Stimulated activated CD4-positive, alpha-beta T cell treated with anti-CD3 and anti-CD28 coated beads, Interleukin-12 subunit alpha, Interleukin-12 subunit beta, amount 100 ng/mL, for 48 hours (primary cell): ENCODE measurements at places on chromosomes 2 and 18.

DNA sequence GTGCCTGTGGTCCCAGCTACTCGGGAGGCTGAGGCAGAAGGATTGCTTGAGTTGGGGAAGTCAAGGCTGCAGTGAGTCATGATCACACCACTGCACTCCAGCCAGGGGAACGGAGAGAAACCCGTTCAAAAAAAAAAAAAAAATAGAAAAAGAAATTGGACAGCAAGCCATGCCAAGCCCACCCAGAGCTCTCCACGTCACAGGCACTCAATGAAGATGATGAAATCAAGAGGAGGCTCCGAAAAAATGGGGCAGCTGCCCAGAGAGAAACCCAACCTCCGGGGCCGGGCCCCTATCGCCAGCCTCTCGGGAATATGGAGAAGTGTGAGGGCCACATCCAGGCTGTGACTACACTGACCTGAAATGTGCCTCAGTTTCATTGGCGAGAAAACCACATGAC is 40.0 kb downstream of the BIN1 start:
- no peak for DNase-seq

- no peak for DNase-seq
These were observed 74.0 kb downstream of the TSHZ1 start for GRCh38 chr18:75284566-75284965.

DNA sequence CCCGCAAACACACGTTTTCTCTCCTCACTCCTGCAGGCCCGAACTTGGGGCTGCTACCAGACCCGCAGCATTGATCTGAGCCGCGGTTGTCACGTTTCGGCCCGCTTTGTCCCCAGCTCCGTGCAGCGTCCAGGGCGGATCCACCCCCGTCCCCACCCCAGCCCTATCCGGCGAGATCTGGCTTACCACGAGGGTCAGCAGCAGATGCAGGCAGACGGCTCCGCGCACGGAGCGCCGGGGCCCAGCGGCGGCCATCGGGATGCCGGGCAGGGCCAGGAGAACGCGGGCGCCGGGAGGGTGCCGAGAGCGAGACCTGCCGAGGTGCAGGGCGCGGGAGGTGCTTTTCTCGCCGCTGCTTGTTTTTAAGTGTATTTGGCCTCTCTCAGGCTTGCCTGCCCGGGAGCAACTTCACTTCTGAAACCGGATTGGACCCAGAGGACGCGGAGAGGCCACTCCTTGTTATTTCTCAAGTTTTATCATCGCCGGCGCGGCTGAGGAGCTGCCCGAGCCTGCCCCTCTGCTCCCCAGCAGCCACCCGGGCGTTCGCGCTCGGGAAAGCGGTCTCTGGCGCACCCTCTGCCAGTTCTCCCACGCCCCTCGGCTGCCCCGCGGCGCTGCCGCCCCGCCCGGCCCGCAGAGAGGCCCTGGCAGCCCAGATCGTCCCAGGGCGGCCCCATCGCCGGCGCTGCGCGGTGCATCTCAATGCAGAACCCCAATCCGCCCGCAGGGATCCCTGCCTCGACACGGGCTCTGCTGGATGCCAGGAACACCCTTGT is at the start of gene DSC3:
DSC3 (minus strand) TSS at position 337 of the 776 bp plus-strand sequence; CDS start at position 255, 82 bp downstream.
- DNase-seq, result no peak

- no peak for DNase-seq
These were observed 254.1 kb downstream of the PRKCE start for GRCh38 chr2:45905632-45905958.

DNA sequence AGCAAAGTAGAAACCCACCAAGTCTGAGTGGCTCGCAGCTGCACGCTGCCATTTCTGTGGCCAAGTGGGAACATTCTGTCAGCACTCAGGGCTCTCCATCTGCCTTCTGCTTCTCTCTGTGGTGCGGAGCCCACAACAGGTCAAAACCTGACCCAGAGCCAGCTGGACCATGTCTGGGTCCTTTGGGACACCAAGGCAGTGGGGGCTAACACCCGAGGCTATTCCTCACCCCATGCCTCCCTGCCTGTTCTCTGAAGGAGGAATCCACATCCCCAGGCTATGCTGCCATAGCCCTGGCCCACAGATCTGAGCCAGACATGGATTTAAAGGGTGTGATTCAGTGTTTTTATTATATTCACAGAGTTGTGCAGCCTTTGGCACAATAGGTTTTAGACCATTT is 86.4 kb downstream of the SNTG2 start:
- DNase-seq, result no peak

DNA sequence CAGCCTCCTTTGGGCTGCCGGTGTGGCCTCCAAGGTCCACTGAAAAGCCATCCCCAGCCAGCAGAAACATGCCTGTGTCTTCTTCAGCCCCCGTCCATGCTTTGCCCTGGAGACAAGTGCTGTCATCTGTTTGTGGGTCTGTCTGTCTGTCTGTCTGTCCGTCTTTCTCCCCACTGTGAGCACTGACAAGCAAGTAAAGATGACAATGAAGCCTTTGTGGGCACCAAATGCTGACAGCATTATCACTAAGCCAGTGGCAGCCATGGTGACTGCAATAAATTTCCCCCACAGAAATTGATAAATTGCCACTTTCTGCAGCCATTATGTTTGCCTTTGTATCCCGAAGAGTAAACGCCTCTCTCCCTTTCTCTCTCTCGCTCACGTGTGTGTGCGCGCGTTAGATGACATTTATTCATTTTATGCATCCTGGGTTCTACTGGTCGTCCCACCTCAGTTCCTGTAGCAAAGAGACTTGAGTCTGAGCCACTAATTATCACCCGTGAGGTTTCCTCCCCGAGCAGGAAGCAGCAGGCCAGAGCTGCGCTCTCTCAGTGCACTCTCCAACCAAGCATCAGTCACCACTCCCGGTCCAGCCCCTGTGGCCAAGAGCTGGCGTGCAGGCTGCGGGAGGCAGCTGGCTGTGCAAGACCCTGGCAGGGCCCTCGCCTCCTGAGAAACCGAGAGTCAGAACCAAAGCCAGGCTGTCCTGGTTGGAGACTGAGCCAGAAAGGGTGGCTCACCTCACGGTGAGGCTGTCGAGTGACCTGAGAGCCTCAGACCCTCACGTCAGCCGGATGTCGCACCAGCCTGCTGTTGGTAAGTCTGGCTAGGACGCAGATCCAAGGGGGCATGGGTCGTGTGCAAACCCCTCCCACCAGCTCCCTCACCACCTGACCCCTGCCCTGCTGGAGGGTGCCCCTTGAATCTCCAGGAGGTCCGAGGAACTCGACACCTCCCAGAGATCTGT is 6.9 kb downstream of the STEAP3 start:
- DNase-seq, result no peak

DNA sequence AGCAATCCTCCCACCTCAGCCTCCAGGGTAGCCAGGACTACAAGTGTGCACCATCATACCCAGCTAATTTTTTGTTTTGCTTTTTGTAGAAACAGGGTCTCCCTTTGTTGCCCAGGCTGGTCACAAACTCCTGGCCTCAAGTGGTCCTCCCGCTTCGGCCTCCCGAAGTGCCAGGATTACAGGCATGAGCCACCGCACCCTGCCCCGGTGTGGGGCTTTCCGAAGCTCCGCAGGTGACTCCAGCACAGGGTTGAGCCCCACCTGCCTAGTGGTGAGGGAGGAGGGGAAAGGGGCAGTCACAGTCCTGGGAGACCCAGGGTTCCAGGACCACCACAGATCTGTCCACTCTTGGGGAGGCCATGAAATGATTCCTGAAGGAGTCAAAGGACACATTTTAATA is 5.2 kb downstream of the PRLH start:
- DNase-seq, result no peak

GRCh38 chr2:226609366-226609765 is 190.3 kb downstream of the IRS1 start:
- DNase-seq, result no peak

DNA sequence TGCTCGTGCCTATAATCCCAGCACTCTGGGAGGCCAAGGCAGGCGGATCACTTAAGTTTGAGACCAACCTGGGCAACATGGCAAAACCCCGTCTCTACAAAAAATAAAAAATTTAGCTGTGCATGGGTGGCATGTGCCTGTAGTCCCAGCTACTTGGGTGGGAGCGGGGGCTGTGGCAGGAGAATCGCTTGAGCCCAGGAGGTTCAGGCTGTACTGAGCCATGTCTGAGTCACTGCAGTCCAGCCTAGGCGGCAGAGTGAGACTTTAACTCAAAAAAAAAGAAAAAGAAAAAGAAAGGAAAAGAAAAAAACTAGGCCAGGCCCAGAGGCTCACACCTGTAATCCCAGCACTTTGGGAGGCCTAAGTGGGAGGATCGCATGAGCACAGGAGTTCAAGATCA is 30.8 kb downstream of the TWSG1 start:
- DNase-seq, result no peak

DNA sequence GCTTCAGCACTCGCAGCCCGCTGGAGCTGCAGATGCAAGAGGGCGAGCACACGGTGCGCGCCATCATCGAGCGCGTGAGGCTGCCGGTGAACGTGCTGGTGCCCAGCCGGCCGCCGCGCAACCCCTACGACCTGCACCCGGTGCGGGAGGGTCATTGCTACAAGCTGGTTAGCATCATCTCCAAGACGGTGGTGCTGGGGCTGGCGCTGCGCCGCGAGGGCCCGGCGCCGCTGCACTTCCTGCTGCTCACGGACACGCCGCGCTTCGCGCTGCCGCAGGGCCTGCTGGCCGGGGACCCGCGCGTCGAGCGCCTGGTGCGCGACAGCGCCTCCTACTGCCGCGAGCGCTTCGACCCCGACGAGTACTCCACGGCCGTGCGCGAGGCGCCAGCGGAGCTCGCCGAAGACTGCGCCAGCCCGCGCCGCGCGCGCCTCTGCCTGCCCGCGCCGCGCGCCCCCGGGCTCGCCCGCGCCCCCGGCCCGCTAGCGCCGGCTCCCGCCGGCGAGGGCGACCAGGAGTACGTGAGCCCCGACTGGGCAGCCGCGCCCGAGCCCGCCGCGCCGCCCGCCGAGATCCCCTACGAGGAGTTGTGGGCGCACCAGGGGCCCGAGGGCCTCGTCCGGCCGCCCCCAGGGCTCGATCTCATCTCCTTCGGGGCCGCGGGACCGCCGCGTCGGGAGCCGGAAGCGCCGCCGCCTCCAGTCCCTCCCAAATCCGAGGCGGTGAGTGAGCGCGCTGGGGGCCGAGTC is 11.8 kb downstream of the GAREM2 start:
- DNase-seq, result peak; percentile 78

DNA sequence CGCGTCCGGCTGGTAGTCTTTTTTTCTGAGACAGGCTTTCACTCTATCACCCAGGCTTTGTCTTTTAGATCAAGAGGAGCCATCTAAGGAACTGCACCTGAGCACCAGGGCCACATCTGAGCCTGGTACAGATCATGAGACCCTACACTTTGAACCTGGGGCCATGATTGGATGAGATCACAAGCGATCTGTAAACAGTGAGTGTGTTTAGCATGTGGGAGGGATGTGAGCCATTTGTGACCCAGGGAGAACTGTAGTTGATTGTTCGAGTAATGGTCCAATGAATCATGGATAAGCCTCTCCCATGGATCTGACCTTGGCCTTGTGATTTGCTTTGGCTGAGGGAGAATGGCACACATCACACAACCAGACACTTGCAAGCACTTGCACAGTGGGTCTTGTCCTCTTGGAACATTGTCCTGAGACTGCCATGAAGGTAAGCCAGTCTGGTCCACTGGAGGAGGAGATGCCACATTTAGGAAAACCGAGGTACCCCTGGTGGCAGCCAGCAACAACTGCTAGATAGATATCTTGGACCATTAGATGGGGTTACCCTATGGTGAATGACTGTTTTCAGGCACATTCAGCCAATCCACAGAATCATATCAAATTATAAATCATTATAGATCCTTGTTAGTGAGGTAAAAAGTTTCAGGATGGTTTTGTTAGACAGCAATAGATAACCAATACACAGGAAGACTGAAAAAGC is 19.5 kb upstream of the DTNB start:
- DNase-seq, result no peak

DNA sequence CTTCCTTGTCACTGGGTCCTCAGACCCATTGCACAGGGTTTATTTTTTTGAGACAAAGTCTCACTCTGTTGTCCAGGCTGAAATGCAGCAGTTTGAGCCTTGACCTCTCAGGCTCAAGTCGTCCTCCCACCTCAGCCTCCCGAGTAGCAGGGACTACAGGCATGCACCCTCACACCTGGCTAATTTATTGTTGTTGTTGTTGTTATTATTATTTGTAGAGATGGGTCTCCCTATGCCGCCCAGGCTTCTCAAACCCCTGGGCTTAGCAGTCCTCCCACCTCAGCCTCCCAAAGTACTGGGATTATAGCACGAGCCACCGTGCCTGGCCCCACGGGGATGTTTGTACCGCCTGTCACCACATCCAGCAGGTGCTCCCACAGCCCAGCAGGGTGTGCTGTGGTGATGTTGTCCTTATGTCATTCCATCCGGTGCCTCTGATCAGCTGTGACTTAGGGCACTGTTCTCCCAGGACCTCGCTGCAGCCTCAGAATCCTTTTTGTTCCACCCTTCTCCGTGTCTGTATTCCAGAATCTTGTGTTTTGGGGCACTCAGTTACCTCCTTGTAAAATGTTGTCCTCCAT is 182.3 kb downstream of the INO80D start:
- no peak for DNase-seq

GRCh38 chr18:79447703-79448367 is 52.1 kb downstream of the NFATC1 start:
- DNase-seq, result no peak

DNA sequence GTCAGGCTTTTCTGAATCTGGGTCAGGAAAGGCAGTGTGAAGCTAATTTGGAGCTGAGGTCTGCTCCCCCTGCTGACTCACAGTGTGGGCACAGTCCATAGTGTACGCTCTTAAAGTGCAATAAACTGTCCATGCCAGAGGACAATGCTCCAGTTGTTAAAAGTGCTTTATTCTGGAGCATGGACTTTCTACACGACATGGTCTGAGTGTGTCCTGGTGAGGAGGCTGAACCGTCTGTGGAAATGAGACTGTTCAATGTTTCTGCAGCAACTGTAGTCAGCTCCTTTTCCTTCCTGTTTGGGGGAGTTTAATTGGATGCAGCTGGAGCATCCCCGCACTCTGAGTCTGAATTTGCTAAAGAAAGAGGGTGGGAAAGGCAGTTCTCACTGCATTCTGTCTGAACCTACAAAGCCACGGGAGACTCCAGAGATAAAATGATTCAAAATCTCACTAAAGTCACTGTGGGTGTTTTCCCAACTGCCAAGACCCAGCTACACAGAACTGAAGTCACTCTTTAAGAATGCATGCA is 110.2 kb upstream of the TRIB2 start:
- DNase-seq, result no peak

- no peak for DNase-seq
These were observed 343.7 kb downstream of the INSIG2 start for GRCh38 chr2:118431997-118432396.

GRCh38 chr2:26345283-26345544 is 729 bp upstream of the SELENOI start:
- no peak for DNase-seq

- DNase-seq, result no peak
These were observed 214.4 kb upstream of the EPC2 start for GRCh38 chr2:148430101-148430500.

GRCh38 chr18:12737243-12737902 is 34.5 kb downstream of the PSMG2 start:
- DNase-seq, result no peak

GRCh38 chr18:51169731-51170130 is 27.8 kb downstream of the MEX3C start:
- DNase-seq, result no peak

- DNase-seq, result no peak
These were observed 28.1 kb upstream of the PTPN2 start for GRCh38 chr18:12911929-12912703.

- no peak for DNase-seq
These were observed 225.6 kb downstream of the HAUS1 start for GRCh38 chr18:46329736-46330246.
